ENCODE measurements at places on chromosomes 7 and 10. TPM values are rescaled to one million over a fixed set of nuclear protein-coding genes. Genes with fewer than 3 reads are reported as not detected.

TCF7L2 gene
- total RNA-seq = 3.2 TPM

GRM3 gene
- total RNA-seq = not detected

ACSM6 gene
- total RNA-seq = not detected

PLA2G12B gene
- not detected for total RNA-seq

KCP gene
- total RNA-seq = 0.39 TPM

DNA sequence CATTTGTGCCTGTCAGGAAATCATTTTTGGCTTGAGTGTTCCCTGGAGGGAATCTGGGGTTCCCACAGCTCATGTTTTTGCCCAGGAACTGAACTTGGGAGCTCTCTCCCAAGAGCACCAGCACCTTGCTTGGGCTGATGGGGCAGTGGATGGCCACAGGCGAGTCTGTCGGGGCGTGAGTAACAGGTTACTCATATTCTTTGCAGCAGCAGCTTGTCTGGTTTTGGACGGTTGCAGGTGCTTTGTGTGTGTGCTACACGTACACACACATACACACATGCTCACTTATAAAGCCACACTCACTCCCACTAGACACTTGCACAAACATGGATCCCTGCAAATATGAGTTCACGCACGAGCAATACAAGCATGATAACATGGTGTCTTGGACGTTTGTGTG lies 2.9 kb upstream of the PALD1 start:
- DNase-seq = no peak

- no peak for DNase-seq
Observed at GRCh38 chr7:46682836-46683624, 762.0 kb upstream of the IGFBP3 start.

GRCh38 chr10:619710-620109 lies 69.8 kb downstream of the DIP2C start:
- no peak for DNase-seq

DNA sequence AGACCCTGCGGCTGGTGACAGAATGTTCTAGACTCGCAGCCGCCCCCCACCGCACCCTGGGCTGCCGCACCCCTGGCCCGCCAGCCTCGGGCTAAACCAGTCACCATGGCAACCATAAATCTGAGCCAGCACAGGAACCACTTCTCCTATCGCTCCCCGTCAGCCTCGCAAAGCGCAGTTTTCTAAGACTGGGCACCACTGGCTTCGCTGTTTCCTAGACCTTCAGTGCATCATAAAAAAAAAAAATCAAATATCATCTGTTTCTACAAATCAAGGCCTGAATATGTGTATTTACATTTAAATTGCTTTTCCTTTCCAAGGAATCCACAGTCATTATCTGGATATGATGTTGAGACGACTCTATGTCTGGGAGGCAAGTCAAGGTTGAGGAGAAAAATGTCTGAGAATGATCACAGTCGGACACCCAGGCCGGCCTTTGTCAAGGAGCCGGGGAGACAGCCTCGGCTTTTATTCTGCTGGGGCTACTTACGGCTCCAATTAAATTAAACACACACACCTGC lies 99.9 kb downstream of the PTPRN2 start:
- DNase-seq = no peak

DNA sequence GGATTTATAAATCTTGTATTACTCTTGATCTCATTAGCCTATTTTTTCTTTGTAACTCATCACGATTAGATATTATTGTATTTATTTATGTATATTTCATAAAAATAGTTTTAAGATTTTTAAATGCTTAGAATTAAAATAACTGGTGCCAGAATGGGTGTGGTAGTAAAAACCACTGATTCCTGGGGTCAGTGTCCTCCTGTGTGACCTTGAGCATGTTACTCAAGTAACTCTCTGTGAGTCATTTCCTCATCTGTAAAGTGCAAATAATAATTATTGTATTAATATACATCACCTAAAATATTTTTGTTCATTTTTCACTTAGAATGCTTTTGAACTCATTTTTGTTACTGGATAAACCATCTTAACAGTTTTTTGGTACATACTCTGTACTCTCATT lies 91.3 kb upstream of the TMEM229A start:
- no peak for DNase-seq

DNA sequence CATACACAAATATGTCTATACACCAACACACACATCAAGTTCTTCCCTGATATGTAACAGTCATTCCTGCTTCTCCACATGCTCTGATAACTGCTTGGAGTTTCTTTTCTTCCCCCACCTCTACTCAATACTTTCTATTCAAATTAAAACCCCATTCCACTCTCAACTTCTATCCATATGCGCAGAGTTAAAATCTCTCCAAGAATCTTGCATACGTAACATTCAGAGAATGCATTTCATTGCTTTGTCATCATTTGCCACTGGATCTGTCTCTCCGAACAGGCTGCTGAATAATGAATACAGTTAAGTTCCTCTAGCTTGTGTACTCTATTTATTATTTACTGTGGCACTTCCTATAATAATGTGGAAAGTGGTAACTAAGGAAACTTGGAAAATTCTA lies 68.8 kb downstream of the DGKB start:
- no peak for DNase-seq

DNA sequence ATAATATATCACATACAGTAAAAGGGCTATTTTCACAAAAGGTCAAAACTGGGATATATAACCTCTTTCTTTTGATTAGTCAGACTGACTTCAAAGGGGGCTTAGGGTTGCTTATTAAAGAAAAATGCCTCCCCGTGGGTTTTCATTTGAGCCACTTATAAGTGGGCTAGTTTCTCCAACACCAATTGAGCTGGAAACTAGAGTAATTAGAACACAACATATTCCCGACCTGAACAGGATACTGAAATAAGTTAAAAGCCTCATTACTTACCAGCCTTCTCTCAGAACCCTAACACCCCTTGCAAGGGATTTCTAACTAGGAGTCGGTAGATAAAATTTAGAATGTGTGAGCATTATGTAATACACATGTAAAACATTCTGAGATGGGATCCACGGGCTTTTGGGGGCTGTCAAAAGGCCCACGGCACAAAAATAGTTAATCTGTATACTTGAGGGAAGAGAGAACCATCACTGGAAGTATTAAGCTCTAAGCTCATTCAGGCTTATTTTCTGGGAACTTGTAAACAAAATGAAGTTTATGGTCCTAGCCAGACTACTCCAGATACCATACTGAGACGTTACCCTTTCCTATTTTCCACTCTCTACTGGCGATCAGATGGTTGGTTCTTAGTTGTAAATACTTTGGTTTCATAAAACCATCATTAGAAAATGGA lies 29.3 kb upstream of the KMT2E start:
- no peak for DNase-seq

- no peak for DNase-seq
Observed at GRCh38 chr10:94439275-94439861, 37.0 kb downstream of the TBC1D12 start.

GRCh38 chr10:102720337-102720736 lies 5.9 kb downstream of the SFXN2 start:
- no peak for DNase-seq

DNA sequence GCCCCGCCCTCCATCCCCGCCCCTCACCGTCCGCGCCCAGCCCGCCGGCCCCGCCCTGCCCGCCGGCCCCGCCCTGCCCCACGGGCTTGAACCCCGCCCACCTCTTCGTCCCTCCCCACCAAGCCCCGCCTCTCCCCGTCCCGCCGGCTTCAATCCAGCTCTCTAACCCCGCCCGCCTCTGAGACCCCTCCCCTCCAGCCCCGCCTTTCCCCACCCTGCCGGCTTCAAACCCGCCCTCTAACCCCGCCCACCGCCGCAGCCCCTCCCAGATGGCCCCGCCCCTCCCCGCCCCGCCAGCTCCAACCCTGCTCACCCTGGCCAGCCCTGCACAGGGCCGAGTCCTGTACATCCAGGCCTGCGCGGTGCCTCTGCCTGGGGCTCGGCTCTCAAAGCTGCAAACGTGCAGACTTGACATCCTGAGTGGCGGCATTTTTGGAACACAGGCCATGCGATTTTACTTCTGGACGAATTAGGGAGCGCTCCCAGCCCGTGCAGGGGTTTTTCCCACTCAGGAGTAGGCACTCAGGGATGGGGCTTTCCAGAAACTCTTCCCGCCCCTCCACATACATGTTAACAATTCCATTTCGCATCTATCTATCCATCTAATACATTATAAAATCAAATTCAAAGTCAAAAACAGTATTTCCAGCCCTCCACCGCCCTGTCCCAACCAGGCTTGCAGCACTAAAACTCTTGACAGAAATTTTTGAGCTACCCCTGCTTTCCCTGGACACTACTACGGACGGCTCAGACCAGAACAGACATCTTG lies 477 bp upstream of the NMT2 start:
- DNase-seq = peak; percentile 91

DNA sequence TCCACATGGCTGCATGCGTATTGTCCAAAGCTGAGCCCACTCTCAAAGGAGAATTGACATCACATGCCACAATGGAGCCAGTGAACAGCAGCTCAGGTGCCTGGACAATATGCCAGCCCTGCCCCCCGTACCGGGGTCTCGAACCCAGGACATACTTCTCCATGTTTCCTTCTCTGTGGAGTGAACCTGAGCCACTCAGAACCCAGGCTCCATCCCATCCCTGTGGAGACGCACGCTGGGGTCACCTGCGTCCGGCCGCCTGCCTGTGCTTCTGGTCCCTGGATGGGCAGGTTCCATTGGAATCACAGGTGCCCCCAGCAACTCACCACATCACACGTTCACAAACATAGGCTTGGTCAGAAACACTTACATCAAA lies 229.8 kb downstream of the DNAJB6 start:
- DNase-seq = no peak

DNA sequence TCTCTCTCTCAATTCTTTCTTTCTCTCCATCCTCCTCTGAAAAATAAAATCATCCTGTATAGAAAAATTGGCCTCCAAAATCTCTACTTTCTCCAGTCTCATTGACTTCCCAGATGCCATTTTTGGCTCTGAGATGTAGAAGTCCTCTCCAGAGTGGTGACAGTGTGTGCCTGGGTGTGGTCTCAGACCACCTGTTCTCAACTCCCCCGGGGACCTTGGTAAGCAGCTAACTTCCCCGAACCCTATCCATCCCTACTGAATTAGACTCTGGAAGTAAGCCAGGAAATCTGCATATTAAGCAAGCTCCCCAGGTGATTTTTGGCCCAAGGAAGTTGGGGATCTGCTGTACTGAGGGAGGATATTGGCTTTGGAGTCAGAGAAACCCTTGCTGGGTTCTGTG lies 120.5 kb downstream of the WDR11 start:
- DNase-seq = no peak

DNA sequence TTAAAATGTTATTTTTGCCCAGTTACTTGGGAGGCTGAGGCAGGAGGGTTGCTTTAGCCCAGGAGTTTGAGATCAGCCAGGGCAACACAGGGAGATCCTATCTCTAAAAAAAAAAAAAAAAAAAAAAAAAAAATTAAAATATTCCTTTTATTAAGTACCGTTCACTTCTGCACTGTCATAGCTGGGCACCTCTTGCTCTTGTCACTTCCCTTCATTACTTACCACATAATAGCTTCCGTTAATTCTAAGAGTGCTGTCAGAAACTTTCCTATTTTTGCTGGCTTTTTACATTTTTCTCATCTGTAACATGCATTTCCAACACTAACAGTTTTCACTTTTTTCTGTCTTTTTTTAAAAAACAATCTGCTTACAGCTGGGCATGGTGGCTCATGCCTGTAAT lies 132.9 kb downstream of the PIP4K2A start:
- no peak for DNase-seq

DNA sequence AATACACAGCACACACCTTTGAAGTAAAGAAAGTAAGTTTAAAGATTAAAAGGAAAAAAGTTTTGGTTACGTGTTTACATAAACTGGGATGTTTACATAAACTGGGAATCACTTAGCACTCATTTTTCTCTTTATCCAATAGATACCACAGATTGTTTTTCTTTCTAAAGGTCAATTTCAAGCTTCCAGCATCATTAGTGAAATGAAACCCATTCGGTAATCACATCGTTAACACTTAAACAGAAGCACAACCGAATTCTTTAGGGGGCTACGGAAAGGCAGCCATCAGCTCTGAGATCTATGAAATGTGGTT lies 1.1 kb downstream of the ODAD2 start:
- no peak for DNase-seq

- DNase-seq = no peak
Observed at GRCh38 chr7:142883145-142883544, 2.4 kb downstream of the TRPV6 start.

DNA sequence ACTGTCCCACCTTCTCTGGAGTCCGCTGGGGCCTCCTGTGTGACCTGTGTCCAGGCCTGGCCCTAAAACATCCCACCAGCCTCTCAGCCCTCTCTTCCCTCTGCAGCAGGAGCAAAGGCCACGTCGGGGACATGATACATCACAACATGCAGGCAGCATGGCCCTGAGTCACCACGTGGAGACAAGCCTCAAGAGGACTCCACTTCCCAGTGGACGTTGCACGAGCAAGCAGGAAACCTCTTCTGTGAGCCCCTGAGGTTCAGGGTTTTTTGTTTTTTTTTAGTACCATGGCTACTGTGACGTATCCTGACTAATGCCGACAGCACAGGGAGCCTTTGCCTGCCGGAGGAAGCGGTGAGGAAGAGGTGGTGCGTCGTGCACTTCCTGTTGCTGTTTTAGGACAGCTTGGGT lies 165.9 kb downstream of the DNAJB6 start:
- DNase-seq = peak; percentile 90

- no peak for DNase-seq
Observed at GRCh38 chr7:729140-730000, 2.3 kb upstream of the PRKAR1B start.

GRCh38 chr7:18508443-18509427 lies 13.2 kb downstream of the HDAC9 start:
- no peak for DNase-seq

DNA sequence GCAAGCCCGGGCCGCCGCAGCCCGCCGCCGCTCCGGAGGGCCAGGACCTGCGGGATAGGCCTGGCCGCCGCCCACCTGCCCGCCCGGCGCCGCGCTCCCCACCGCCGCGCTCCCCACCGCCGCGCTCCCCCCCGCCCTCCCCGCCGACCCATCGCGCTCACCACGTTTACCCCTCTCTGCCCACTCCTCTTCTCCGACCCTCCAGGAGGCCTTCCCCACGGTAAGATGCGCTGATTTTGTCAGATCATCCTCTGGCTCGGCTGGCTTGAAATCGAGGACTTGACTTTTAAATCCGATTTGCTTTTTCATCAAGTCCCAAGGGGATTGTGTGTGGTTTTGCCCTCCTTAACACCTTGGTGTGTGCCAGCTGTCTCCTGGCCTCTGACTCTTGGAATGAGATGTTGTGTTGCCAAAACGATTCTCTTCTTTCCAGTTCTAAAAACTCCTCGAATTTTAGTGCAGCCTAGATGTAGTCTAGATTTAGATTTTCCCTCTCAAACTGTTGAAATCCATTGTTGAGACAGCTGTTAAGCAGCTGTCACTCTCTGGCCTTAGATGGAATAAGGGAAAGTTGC lies 738 bp downstream of the POM121 start:
- no peak for DNase-seq
